ENCODE measurements at places on chromosomes 5 and 9.
A peak's percentile ranks its signal among the peaks of the same experiment; 100 is the strongest.

- no peak for DNase-seq
These were observed 66.1 kb upstream of the ADRA1B start for GRCh38 chr5:159850160-159850559.

DNA sequence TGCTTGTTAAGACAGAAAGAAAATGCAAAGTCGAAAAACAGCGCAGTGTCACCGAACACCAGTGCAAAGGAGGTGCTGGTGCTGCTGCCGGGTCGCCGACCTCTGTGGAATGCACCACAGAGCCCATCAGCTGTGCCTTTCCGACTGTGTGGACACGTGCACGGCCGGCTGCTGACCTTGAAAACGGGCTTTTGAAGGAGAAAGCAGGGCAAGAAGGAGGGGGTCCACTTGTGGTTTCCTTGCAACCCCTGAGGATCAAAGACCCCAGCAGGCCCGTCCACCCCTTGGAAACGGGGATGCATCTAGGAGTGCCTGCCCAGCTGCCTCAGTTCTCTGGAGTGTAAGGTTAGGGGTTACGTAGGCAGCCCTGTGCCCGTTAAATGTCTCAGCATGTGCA lies 6.2 kb upstream of the OLFM1 start:
- no peak for DNase-seq

DNA sequence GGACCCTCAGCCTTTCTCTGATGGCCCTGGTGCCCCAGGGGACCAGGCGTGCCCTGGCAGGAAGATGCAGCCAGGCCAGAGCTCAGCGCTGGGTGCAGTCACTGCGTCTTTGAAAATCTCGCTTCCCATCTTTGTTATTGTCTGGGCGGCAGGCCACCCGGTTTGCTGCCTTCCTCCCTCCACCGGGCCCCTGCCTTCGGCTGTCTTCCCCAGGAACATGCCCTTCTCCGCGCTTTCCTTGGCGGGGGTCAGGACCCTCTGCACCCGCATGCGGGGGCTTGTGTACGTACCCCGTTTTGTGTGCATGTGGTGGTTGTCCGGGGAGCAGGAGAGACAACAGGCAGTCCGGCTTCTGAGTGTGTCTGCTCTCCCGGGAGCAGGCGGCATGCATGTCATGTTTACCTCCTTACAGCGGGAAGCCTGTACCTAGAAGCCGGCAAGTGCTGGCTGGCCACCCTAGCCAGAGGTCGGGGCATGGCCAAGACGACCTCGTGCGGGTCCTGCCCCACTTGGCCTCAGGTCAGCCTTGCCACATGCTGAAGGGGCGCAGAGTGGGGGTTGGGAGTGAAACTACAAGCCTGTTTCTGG lies 49.5 kb downstream of the DAB2IP start:
- no peak for DNase-seq

DNA sequence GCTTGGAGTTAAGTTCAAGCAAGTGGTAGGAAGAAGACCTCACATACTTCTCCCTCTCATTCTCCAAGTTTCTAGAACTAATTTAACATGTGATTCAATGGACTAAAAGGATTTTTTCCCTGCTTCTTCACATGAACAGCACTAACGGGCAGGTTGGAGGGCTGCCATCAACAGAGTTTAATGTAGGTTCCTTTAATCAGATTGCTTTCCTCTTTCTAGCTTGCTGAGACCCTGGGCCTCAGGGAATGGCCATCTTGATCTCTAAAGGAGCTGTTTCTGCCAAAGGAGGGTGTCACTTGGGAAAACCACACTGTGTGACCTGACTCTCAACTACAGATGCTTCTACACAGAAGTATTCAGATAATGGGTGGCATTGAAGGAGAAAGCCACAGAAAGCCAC lies 223.3 kb downstream of the PIK3R1 start:
- no peak for DNase-seq

GRCh38 chr9:111621895-111622480 lies 9.1 kb upstream of the DNAJC25 start:
- DNase-seq: no peak

- DNase-seq: peak; percentile 11
These were observed 560.7 kb downstream of the HTR1A start for GRCh38 chr5:63401436-63402046.

DNA sequence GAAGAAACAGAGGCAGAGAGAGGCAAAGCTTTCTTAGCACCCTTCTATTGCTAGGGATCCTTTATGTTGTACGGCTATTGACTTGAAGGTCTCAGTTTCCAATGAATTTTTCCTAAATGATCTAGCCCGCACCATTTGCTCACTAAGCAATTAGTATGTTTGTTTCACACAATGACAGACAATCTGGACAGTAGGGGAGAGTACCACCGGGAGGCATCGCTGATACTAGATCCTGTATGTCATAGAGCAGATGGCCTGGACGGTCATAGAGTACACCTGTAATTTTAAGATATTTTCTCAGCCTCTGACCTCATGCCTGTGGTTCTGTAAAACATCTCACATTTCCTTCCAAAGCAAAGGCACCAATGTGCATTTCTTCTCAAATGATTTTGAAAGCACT lies 194.3 kb downstream of the TLE4 start:
- DNase-seq: no peak

DNA sequence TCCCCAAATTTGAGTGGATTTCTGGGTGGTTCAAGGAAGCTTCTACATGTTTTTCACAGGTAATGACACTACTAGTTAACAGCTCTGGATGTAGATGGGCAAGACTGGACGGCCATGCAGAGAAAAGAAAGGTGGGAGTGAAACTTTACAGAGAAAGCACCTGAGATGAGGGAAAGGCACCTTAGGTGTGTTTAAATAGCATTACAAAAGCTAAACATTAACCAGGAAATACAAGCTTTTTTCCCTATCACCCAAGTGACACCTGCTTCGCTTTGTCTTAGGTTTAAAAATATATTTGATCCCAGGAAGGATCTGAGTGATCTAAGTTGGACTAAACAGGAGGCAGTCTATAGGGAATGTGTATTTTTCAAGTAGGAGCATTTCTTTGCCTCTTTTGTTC lies 8.3 kb downstream of the C9orf152 start:
- DNase-seq: no peak

GRCh38 chr9:14323985-14324650 lies 10.2 kb upstream of the NFIB start:
- no peak for DNase-seq

DNA sequence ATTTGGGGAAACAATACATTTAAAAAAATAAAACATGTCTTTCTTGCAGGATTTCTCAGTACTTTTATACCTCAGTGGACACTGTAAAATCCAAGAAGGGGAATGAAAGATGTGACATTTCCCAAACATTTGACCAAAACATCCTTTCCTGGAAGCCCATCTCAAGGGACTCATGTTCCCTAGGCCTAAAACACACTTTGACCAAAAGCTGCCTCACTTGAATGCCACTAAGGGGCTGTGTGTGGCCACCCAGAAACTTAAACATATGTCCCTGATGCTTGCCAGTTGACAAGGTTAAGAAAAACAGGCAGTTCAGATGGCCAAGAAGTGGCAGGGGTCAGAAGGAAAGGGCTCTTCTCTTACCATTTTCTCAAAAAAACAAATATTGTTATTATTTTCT lies 73.6 kb downstream of the EPB41L4B start:
- no peak for DNase-seq

- DNase-seq: no peak
These were observed 56.0 kb downstream of the RGS3 start for GRCh38 chr9:113519426-113520108.

DNA sequence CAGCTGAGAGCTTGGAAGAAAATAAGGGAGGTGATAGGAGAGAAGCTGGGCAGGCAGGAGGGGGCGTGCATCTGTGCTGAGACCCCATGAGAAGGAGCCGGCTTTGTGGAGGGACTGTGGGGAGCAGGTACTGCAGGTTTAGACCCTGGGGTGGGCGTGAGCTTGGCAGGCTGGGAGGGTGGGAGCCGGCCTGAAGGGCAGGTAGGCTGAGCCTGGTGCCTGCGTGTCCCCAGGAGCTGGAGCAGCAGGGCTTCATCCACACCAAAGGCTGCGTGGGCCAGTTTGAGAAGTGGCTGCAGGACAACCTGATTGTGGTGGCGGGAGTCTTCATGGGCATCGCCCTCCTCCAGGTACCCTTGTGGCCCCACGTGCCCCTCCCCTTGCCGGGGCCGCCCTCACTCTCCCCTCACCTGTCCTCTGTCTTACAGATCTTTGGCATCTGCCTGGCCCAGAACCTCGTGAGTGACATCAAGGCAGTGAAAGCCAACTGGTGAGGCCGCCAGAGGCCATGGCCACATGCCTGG lies 9.2 kb downstream of the TSPAN17 start:
- no peak for DNase-seq

DNA sequence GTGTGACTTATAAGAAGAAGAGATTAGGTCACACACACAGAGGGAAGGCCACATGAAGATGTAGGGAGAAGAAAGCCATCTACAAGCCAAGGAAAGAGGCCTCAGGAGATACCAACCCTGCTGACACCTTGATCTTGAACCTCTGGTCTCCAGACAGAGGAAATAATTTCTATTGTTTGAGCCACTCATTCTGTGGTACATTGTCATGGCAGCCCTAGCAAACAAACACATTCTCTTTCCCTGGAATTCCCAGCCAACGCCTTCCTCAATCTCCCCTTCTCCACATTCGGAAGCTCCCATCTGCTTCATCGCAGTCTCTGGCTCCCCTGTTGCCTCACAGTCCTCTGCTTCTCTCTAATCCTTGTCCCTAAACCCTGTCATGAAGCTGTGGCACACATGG lies 16.7 kb downstream of the PTGS1 start:
- no peak for DNase-seq

DNA sequence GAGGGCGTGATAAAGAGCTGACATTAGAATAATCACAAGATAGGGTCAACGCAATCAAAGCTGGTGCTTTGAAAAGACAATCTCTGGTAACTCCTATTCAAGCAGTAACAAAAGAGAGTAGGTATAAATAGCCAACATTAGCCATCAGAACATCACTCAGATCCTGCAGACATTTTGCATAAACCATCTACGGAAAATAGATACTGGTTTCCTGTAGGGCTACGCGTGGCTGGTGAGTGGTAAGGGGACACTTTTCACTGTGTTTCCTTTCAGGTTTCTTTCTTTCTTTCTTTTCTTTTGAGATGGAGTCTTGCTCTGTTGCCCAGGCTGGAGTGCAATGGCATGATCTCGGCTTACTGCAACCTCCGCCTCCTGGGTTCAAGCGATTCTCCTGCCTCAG lies 22.3 kb downstream of the TTF1 start:
- no peak for DNase-seq

Measured in activated T-helper 2 cell treated with anti-CD3 and anti-CD28 coated beads, Interferon-gamma antibody, Interleukin-2, Interleukin-4, amounts not matched to agents 10 μg/mL and 5 μg/mL and 100 μg/mL, durations not matched to agents 14 hours and 24 hours and 36 hours (primary cell).